ENCODE measurements at places on chromosomes 4 and X. TPM values are rescaled to one million over a fixed set of nuclear protein-coding genes. Genes with fewer than 3 reads are reported as not detected.

DNA sequence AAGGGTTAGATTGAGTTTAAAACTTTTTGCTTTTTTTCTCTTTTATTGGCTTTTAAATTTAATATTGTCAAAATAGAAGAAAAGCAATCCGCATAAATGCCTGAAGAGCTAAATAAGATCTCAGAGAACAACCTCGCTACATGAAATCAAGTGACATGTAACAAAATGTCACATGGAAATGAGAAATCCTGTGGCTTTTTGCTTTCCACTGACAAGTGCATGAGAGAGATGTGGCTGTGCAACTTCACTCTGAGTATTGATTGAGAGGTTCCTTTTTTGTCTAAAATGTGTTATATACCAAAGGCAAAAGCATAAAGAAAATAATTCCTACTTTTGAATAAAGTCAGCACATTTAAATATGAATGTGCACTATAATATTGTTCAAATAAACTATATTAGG lies 263.5 kb downstream of the MAPK10 start:
- DNase-seq: no peak

Gene RAB39B
- 0.08 TPM for total RNA-seq

Gene MND1
- 7.6 TPM for total RNA-seq

GRCh38 chr4:184979461-184980124 lies 38.7 kb upstream of the HELT start:
- no peak for DNase-seq

DNA sequence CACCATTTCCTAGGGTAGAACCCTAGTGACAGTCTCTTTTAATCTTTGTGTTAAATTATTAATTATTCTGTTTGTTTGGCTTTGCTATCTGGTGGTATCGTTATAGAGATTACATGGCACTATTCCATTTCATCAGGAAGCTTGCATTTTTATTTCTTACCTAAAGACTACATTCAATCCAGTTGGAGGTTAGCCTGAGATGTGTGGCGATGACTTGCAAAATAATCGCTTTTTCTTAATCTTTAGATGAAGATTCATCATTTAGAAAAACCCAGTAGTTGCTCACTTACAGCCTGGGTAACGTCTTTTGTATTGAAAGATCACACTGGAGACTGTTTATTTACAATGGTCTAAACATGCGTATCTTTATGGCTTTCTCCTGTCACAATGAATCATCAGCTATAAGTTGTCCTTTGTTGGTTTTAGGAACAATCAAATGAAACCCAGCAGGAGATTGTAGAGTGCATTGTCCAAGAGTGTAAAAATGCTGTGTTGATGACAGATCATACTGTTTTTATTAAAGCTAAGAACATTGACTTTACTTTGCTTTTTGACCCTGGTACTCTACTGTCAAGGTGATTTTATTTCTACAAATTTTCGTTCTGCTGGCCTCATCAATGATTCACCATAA lies 281.7 kb upstream of the PITX2 start:
- peak; percentile 29 for DNase-seq

DNA sequence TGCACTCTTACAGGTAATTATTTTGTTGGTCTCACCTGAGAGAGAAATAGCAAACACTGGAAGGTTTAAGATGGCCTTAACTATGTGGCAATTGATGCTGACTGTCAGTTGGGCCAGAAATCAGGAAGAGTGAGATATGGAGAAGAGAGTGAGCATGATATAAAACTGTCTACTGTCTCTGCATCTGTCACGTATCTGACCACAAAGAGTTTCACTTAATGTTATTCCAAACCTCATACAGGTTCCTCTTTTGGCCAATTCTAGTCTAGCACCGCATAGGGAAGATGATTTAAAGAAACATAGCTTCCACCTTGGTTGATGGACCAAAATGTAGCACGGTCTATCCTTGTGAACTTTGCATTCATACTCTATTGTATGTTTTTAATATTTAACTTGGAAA lies 381.0 kb upstream of the BOD1L1 start:
- no peak for DNase-seq

GRCh38 chr4:13159041-13159620 lies 325.0 kb downstream of the RAB28 start:
- no peak for DNase-seq

Gene CHRDL1
- 2.1 TPM for total RNA-seq

GRCh38 chr4:169260217-169260866 lies 10.4 kb downstream of the SH3RF1 start:
- DNase-seq: no peak

Gene ZNF41
- total RNA-seq: 5.5 TPM

DNA sequence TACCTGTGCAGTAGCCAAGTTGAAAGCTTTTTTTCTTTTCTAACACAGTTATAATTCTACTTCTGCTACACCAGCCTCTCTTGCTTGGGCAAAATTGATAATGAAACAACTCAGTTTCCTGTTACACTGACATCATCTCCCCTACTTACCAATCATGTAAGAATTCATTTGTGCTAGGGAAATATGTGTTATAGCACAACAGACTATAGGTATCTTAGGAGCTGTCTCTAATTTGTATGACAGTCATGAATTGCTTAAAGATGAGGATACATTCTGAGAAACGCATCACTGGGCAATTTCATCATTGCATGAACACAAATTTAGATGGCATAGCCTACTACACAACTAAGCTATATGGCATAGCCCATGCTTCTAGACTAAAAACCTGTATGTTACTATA lies 246.3 kb upstream of the ANKRD50 start:
- no peak for DNase-seq

Gene SYTL5
- 0.14 TPM for total RNA-seq

GRCh38 chrX:100408713-100409609 lies 1.1 kb downstream of the PCDH19 start:
- no peak for DNase-seq

Gene DNAAF6
- not detected for total RNA-seq

DNA sequence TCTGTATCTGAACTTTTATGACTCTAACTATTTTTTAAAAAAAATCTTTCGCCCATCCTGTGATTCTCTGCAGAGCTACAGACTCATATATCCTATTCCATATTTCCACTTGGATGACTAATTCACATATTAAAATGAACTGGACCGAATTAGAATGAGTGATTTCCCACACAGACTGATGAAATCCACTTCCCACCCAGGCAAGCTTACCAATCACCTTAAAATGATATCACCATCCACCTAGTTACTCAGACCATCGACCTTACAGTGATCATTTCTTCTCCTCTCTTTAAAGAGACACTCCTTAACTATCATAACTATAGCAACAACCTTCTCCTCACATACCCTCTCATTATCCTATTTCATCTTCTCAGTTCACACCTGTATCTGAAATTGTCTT lies 34.1 kb upstream of the GUCY1B1 start:
- DNase-seq: no peak

- no peak for DNase-seq
Measured at GRCh38 chr4:185221491-185221890, 12.1 kb downstream of the SNX25 start.

GRCh38 chr4:158008551-158009218 lies 164.1 kb downstream of the GASK1B start:
- no peak for DNase-seq

- DNase-seq: peak; percentile 84
Measured at GRCh38 chr4:53306729-53307128, 59.1 kb downstream of the SCFD2 start.

- DNase-seq: no peak
Measured at GRCh38 chr4:82481506-82481840, 51.1 kb downstream of the ENOPH1 start.

Gene LGI2
- total RNA-seq: not detected

DNA sequence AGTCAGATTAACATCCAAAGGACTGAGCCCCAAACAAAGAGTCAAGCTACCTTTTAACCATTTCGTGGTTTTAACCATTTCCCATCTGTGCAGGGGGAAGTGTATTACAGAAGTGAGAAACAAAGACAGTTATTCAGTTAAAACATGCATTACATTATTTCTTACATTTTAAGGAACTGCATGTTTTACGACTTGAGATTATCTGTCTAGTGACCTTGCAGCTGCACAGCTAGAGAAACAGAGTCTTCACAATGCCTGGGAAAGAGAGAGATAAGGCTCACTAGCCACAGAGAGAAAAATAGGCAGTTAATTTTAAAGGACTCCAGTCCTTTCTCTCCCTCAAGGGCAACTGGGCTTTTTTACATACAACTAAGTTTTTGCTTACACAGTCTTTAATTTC lies 48.7 kb upstream of the KLHL4 start:
- DNase-seq: no peak

GRCh38 chr4:40317916-40318658 lies 17.0 kb upstream of the CHRNA9 start:
- no peak for DNase-seq

DNA sequence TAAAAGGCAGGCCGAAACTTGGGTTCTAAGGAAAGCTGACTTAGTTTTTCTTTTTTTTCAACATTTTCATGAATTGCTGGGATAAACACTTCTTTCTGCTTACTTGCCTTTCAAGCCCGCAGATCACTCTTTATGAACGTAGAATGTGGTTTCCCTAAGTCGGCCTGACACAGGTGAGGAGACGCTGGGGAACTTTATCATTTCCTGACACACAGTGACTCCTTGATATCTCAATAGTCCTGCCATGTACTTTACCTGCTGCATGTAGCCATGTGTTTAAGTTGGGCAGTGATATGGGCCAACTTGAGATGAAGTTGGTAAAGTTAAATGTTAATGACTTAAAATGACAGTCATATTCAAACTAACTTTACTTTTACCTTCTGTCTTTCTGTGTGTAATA lies 26.6 kb upstream of the SNCA start:
- DNase-seq: no peak

DNA sequence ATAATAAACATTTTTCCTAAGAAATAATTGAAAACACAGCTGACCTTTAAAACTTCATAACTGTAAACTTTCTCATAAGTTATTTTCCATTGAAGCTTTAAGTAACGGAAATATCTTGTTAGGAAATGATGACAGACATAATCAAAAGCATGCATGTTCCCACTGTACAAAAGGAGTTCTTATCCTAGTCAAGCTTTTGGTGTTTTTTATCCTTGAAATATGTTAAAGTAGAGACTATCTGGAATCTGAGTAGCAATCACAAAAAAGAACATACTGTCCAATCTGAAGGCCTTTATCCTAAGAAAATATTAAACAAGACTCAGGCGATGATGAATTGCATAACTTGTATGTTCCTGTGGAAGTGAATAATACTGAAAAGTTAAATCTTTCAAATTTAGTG lies 14.4 kb downstream of the GEMIN8 start:
- DNase-seq: no peak

Gene OCIAD1
- total RNA-seq: 177 TPM

GRCh38 chrX:110734894-110735541 lies 60.6 kb downstream of the CHRDL1 start:
- peak; percentile 83 for DNase-seq

Gene RIPPLY1
- total RNA-seq: not detected

GRCh38 chr4:2024683-2025082 lies 15.9 kb upstream of the NELFA start:
- DNase-seq: no peak

- peak; percentile 38 for DNase-seq
Measured at GRCh38 chr4:48093991-48094416, 40.0 kb downstream of the TXK start.

GRCh38 chr4:54395013-54395527 lies 166.0 kb downstream of the PDGFRA start:
- DNase-seq: no peak

Gene SAT1
- total RNA-seq: 73.4 TPM

Gene XAGE2
- not detected for total RNA-seq

DNA sequence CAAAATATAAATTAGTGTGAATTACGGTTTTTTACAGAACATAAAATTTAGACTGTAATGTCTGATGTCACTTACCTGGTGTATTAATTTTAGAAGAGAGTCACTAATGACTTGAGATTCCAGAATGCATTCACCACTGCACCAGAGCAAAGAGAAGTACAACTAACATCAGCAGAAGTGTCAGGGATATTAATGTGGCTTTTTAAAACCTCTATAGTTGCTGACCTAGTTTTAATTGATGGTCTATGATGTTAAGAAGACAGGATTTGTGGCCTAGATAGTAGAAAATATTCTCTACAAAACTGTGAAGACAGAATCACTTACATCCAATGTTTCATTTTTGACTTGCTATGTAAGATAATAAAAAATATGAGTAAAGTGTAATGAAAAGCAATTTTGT lies 1181.6 kb downstream of the RAPGEF2 start:
- no peak for DNase-seq

DNA sequence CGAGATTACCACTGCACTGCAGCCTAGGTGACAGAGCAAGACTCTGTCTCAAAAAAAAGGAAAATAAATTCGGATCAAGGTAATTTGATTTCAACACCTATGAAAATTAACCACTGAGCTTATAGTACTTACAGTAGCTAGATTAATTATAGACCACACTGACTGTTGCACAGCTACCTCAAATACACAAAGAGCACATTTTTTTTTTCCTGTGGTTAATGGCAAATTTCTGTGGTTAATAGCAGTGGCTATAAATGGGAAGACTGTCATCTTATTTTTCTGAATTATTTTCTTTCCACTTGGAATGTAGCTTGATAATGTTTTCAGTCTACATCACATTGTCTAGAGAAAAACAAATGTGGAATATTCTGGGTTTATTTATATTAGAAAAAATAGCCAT lies 1661.6 kb upstream of the PCDH7 start:
- peak; percentile 11 for DNase-seq

DNA sequence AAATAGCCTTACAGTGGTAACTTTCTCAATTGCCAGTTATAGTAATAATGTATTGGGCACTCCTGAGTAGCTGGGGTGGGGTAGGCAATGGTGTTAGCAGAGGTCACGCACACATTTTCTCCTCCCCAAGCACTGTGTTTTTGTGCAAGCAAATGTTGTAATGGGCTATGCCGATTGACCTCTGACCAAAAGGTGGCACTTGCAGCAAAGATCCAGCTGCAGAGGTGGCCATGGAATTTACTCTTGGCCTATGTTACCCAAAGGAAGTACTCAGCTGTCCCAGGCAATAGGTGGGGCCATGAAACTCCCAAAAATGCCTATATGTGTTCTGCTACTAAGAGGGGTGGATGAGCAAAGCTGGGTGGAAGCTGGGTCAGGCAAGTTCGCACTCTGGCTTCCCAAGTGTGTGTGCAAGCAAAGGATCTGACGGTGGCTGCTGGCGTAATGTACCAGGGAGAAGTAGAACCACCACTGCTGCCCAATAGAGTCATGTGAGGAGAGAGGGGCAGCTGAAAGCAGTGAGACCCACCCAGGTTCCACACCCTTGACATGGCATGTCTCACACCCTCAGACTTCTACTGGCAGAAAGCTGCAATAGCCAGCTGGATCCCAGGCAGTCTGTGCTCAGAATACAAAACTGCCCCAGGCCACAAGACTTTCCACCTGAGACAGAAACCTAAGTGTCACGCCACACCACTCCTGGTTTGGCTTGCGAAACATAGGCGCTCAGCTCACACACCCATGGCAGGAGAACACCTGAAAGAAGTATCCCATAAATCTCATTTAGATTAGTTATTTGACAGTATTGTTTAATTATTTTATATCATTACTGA lies 353.3 kb upstream of the EMCN start:
- DNase-seq: no peak

- no peak for DNase-seq
Measured at GRCh38 chr4:137116144-137116543, 416.1 kb downstream of the PCDH18 start.

Gene SPANXD
- total RNA-seq: not detected

GRCh38 chrX:118448273-118448783 lies 47.3 kb upstream of the DOCK11 start:
- DNase-seq: no peak

Gene MAOB
- total RNA-seq: not detected

Gene ZNF81
- total RNA-seq: 5.9 TPM
